ENCODE measurements at places on chromosomes 4 and X. TPM values are rescaled to one million over a fixed set of nuclear protein-coding genes. Genes with fewer than 3 reads are reported as not detected.

DNA sequence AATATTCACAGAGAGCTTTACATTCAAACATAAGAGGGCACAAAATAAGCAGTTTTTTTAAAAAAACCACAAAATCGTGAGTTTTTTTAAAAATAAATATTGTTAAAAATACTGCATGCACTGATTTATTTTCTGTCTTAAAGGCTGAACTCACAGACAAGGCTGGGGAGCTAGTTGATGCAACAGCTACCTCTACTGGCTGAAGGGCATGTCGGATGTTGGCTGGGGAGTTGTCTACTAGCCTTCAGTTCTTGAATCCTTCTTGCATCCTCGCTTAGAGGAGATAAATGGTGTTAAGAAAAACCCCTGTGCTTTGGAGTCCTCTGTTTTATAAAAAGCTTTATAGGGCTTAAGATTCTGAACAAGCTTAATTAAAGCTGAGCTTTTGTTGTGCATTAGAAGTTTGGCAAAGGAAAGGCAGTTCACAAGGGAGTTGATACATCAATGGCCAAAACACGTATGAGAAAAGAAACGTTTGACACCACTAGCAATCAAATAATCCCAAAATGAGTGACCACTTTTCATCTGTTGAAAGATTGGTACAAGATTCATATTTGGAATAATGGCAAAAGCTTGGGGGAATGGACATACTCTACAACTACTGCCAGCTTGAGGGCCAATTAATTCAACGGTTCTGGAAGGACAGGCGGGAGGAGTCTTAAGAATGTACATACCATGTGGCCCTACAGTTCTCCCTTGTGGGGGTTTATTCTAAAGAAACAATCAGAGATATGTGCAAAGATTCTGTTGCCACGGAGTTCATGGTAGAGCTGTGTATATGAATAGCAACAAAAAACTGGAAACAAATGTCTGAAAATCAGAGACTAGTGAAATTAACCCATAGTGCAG, 94.7 kb downstream of the SEL1L3 start:
- peak; percentile 49 for DNase-seq
- H3K27ac ChIP-seq, result no peak overlapping the region
- no peaks in the 10 kb centered on the region for H3K4me1 ChIP-seq
- no peaks in the 10 kb centered on the region for H3K36me3 ChIP-seq

GRCh38 chr4:11542952-11543351, 114.3 kb upstream of the HS3ST1 start:
- H3K4me3 ChIP-seq, result no peak overlapping the region
- H3K4me1 ChIP-seq, result no peaks in the 10 kb centered on the region

XAGE1B gene
- total RNA-seq, result not detected

NPNT gene
- total RNA-seq, result 28.7 TPM
